ENCODE measurements at places on chromosomes 1 and 21.

DNA sequence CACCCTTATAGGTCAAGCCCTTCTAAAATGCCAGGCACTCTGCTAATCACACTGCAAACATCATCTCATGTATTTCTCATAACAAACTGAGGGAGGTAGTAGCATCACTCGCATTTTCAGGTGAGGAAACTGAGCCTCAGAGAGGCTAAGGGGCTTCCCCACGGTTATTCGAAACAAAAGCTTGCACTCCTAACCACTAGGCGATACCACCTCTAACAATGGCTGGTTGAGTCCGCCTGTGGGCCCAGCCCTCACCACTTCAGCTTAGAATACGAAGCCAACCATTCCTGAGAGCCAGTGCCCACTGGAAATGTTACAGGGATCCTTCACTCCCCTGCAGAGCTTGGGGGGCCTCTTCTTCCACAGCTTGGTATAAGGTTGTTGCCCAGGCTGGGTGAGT, 65.3 kb upstream of the TENT5C start:
- DNase-seq: no peak

DNA sequence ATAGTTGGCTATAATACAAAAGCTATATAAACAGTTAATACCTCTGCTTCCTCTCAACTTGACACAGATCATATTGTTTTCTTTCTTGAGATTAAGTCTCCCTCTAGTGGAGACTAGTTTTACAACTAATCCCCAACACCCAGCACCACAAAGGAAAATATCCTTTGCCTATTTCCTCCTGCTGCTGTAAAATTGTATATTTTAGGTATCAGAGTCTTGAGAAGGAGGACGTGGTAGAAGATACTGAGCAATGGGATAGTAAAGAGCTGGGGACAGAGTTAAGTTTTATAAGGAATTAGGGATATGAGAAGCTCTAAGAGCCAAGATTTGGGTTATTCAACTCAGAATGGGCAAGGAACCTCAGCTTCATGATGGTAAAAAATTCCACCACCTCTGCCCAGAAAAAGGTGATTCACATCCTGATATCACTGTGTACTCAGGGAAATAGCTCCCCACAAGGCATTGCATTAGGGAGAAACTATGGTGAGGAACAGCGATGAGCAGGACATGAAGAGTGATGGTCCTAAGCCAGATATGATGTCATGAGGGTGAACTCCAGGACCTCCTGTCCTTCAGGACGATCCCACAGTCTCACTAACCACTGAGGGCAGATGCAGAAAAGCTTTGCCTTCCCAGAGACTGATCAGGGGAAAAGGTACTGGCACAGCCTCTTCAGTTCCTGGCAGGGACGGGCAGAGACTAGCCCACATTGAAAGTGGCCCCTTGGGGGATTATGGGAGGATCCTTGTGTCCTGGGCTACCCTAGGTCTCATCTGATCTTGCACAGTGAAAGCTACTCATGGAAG, 14.7 kb upstream of the CFAP126 start:
- no peak for DNase-seq

- no peak for DNase-seq
Measured at GRCh38 chr1:47227341-47228232, 4.4 kb downstream of the TAL1 start.

- no peak for DNase-seq
Measured at GRCh38 chr21:42526379-42526727, 12.7 kb downstream of the SLC37A1 start.

DNA sequence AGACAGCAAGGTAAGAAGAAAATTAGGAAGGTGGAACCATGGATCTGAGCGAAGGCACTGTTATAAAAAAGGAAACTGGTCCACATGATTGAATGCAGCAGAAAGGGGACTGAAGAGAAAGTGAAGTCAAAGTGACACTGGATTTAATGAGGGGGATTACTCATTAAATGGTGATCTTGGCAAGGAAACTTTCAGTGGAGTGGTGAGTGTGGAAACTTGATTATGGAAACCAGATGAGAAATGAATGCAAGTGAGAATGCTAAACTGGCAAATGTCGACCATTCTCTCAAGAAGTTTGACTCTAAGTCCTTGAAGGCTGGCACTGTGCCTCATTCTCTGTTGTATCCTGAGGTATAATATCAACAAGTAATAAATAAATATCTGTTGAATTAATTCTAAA, 23.3 kb downstream of the COLGALT2 start:
- no peak for DNase-seq

GRCh38 chr1:245858722-245859492, 648.2 kb downstream of the SMYD3 start:
- DNase-seq: no peak

GRCh38 chr1:46724991-46725735, 6.2 kb upstream of the EFCAB14 start:
- peak; percentile 59 for DNase-seq

GRCh38 chr1:38662126-38662525, 197.4 kb downstream of the RRAGC start:
- no peak for DNase-seq

DNA sequence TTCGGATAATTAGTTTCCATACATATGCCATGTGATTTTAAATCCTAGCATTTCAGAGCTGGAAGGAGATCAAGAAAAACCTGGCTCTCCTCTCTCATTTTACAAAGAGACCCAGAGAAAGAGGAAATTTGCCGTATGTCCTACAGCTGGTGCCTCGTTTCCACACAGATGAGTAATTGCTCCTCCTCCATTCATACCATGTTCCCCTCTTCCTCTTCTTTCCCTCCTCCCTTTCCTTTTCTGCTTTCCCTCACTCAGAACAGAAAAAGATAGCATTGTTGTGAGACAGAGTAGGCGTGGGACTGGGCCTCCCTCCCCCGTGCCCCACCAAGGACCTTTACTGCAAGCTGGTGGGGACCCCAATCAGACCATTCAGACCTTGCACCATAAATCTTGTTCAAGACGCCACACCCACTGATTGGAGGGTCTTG, 13.7 kb upstream of the SLC44A3 start:
- DNase-seq: no peak

DNA sequence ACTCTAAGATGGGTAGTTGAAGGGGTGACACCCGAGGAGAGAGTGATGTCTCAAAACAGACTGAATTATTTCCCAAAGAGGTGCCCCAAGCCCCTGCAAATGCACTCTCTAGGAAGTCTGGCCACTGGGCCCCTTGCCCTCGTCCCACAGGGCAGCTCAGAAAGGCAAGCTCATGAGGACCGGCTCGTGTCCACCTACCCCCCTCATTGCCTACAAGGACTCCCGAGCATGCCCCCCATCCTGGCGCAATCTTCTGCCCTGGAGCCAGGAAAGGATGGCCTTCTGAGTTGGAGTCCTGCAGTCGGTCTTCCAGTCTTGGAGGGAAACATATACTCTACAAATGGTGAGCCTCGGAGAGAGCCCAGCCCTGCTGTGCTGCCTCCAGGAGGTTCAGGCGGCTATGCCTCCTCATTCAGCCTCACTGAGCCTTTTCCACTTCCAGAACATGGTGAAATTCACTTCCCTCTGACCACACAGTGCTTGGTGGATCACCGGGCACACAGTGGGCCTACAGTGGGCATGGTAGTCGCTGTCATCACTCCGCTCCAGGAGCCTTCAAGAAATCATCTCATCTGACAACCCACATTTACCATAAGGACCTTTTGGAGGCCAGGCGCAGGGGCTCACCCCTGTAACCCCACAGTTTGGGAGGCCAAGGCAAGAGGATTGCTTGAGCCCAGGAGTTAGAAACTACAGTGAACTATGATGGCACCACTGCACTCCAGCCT, 5.8 kb upstream of the WNT3A start:
- no peak for DNase-seq

DNA sequence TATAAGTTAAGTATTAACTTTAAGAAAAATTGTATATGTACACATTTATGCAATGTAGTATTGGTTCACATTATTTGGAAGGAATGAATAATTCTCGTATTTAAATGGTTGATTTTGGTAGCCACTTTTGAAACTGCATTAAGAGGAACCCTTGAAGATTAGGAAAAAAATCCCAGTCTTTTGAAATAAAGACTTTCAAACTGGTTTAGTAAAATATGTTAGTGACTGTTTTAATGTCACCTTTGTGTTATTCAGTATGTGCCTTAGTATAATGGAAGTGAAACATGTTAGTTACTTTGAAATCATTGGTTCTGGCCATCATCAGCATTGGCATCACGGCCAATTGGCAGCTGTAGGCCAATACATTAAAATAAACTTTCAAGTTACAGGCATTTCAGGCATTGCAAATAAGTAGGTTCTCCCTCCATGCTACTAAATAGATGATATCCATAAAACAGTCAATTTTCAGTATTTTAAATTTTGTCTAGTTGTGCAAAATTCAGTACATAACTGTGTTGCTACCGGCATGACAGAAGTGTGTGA, 4.4 kb downstream of the MIER1 start:
- DNase-seq: no peak

DNA sequence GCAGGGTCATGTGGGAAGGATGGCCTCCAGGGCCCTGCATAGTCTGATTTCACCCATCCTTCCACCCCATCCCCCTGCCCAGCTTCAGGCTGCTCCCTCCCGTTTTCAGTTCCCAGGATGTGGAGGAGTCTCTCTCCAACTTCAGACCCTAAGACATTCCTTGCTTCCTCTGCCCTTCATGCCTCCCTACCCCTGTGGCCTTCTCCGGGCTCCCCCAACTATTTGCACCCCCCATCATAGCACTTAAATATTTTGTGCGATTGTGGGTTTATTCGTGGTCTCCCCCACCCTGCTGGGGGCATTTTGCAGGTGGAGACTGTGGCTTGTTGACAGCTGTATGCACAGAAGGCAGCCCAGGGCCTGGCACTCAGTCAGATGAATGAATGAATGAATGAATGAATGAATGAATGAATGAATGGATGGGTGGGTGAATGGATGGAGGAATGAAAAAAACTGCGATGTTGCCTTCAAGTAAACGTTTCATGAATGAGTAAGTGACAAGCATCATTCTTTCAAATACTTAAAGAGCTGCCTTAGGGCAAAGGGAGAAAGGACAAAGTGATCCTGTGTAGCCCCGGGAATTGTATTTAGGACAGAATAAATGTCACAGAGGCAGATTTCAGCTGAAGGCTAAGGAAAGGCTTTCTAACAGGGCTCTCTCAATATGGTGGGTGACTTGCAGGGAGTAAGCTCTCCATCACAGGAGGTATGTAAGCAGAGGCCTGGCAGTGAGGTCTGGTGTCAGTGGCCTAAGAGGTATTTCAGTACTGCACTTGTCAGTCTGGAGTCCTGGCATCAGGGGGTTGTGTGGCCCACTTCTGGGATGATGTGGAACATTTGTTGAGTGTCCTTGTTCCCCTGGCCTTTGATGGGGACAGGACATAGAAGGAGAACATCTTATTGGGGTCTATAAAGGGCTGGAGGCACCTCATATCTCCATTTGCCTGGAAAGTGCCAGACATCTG, 156.4 kb downstream of the PTPRU start:
- no peak for DNase-seq

DNA sequence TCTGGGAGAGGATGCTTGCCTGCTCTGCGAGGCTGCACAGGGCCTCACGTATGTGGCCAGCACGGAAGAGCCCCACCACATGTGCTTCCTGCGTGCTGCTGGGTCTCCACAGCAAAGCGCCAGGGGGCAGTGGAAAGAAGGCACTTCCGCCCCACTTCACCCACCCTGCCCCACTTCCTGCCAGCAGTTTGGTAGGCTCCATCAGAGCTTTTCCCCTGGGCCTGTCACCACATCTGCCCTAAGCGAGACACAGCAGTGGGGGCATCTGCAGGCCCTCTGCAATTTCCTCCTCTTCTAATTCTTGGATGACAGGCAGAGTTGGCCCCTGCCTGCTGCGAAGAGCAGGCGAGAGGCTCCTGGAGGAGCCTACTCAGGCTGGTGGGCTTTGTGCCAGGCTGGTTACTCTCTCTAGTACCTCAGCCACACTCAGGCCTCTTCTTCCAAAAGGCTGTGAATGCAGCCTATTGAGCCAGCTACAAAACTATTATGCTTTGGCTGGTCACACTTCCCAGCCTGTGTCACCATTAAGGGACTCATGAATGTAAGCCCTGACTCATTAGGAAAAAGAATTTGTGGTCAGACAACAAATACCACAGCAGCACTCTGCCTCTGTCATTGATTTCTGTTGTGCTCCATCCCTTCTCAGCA, 25.0 kb downstream of the CD244 start:
- peak; percentile 57 for DNase-seq

GRCh38 chr1:61389926-61390845, 307.8 kb downstream of the NFIA start:
- no peak for DNase-seq

- no peak for DNase-seq
Measured at GRCh38 chr1:6673816-6674398, 27.7 kb downstream of the DNAJC11 start.

DNA sequence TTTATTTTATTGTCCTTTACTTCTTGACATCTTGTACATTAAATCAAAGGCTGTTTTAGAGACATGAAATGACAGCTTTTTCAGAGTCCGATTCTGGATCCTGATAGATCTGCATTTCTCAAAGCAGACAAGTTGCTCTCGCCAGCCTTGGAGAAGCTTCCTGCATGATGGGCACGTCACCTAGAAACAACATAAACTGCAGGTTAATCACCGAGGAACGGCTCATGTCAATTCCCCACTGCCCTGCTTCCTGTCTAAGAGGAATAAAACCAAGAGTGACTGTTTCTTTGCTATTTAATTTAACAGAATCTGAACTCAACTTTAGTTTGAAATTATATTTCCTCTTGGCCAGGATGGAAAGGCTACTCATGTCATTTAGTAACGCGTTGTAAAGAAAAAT, 77.0 kb downstream of the RWDD3 start:
- DNase-seq: no peak

DNA sequence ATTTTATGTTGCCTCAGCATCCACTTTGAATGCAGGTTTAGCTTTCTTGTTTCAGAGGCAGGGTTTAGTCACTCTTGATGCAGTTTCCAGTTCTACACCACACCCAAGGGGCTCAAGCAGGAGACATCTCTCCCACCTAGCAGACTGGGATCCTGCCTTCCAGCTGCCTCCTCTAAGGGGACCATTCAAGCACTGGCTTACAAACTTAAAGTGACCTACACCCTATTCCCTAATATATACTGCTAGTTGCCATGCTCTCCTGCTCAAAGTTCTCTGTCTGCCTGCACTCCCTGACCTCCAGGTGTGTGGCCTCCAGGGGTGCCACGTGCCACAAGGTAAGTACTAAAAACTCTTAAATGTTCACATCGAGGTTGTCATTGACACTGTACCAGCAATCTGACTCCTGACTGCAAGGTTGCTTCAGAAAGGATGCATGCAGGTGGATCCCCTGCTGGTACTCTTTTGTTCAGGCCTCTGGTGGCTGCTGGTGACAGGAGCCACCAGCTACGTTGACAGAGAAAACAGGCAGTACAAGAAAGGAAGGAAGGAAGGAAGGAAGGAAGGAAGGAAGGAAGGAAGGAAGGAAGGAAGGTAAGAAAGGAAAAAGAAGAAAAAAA, 185.9 kb downstream of the COQ8A start:
- no peak for DNase-seq

GRCh38 chr1:1005774-1006304, 5.9 kb upstream of the HES4 start:
- DNase-seq: no peak

- no peak for DNase-seq
Measured at GRCh38 chr1:150186789-150187559, 37.3 kb downstream of the PLEKHO1 start.

- no peak for DNase-seq
Measured at GRCh38 chr1:165144757-165145397, 211.6 kb downstream of the LMX1A start.
